ENCODE measurements at places on chromosomes 2 and 18.

- DNase-seq: no peak
These were observed 117.7 kb downstream of the CCBE1 start for GRCh38 chr18:59579509-59579908.

GRCh38 chr2:146317959-146318358, 1526.9 kb upstream of the ACVR2A start:
- no peak for DNase-seq

- DNase-seq: no peak
These were observed 14.2 kb downstream of the SEPTIN2 start for GRCh38 chr2:241329669-241330615.

DNA sequence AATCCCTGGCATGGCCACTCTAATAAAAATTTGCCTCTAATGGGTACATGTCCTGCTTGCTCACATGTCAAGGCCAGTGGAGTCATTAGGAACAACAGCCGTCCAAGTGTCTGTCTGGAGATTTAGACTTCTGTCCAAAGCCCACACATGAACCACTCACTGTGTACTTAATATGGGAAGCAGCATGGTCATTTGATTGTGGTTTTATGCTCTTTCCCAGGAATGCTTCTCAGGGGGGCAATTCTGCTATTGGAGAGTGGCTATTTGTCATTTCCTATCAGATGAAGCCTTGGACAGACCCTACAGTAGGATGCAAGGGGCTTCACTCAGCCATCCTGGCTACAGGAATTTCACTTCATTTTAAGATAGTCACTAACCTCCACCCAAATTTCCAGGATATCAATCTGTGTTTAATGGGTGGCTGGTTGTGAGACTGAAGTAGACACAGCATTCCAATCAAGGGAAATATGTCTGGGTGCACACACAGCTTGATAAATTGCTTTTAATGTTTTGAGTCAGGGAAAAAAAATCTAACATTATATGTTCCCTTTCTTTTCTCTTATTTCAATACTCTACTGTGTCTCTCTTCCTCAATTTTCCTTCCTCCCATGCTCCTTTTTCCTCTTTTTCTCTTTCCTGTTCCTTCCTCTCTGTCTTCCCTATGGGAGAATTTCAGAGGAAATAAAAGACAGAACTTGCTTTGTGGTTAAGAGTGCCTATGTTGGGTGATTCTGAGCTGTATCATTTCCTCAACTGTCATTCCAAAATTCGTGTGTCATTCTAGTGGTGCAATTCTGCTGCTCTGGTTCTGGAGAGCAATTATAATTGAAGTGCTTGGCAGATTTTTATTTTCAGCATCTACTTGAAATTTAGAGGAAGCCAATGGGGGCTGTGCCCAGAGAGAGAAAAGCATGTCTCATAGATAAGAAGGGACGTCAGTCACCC, 320.1 kb downstream of the OSR1 start:
- DNase-seq: no peak

- no peak for DNase-seq
These were observed 28.0 kb downstream of the SH2D6 start for GRCh38 chr2:85446296-85447221.

GRCh38 chr2:191666226-191666625, 11.7 kb upstream of the NABP1 start:
- DNase-seq: no peak

DNA sequence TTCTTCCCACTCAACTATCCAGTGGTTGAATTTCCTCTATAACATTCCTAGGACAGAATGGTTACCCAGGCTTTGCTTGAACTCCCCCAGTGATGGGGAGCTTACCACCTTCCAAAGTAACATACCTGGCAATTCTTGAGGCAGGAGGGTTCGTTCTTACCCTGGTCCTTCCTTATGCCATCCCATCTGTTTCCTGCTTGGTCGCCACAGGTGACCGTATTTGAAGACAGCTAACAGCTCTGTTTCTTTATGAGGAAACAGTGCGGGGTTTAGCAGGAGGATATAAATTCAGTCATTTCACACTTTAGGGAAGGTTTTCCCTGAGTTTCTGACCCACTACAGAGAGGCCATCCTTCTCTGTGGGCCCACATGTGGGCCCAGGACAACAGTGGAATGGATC, 42.6 kb downstream of the FOSL2 start:
- no peak for DNase-seq

- peak; percentile 20 for DNase-seq
These were observed 29.7 kb downstream of the NAB1 start for GRCh38 chr2:190678444-190679162.

GRCh38 chr2:6168485-6168884, 476.3 kb downstream of the SOX11 start:
- no peak for DNase-seq

DNA sequence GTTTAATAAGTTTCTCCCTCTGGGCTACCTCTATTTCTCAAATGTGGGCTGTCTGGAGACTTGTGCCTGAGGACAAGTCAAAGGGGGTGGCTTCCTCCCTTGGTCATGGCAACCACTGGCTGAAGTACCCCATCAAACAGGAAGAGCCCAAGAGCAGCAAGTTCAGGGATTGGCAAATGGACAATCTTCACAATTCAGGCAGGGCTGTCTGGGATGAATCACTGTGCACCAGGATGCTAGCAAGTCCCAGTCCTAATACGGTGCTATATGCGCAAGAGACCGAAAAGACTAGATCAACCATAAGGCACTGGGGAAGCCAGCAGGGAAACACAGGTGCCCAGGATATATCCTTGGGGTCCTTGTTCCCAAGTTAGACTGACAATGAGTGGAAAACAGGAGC, 75.5 kb downstream of the ANTXR1 start:
- no peak for DNase-seq

- DNase-seq: no peak
These were observed 196.6 kb downstream of the SH3RF3 start for GRCh38 chr2:109325570-109325969.

DNA sequence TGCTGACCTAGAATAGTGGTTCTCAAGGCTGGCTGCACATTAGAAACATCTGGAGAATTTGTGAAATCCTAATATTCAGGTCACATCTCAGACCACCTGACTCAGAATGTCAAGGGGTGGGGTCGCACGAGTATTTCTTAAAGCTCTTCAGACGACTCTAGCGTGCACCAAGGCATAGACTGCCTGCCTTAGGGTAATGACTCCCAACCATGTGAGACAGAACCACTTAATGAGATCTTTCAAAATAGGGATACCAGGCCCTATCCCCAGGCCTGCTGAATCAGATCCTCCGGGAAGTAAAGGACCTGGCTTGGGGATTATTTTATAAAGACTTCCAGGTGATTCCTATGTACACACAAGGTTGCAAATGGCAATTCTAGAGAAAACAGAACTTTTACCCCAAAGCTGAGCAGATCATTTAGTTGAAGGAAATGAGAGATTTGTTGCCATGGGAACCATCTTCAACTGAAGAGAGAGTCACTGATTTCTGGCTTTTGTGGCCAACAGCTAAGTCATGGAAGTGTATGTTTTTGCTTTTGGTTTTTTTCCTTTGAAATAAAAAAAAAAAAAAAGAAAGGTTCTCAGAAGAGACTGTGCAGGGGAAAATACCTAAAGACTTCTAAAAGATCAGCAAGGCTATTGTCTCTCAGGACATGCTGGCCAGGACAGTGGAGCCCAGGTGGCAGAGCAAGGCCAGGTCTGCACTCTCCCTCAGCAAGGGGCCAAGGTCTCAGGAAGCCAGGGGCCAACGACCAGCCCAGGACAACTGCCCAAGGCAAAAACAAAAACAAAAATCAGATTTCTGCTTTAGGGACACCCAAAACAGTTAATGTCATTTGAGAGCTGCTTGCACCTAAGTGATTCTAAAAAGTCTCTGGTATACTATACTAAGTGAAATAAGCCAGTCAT, 15.3 kb upstream of the LOXHD1 start:
- DNase-seq: no peak

DNA sequence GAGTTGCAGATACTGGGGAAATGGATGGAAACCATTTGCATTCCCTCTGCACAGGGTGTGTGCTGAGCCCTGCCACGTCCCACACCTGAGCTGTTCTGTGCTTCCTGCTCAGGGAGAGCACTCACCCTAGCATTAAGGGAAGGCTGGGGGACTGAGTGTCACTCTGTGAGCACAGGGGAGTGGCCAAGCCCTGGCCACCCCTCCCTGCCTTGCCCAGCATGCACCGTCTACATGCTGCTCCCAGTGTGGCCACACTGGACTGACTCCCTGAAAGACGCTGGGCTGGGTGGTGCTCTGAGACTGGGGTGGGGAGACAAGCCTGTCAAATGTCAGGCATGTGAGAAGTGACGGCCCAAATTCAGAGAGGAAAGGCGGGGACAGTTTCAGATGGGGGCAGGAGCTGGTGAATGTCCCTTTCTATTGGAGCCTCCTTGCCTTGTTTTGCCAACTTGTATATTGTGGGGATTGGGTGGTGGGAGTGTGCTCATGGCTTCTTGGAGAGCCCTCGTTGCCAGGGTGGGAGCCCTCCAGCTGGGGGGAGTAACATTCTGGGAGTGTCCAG, 298.4 kb upstream of the HS6ST1 start:
- no peak for DNase-seq

- no peak for DNase-seq
These were observed 96.4 kb downstream of the MAPRE2 start for GRCh38 chr18:35137632-35138031.
